SJCRH30 (cell line): ENCODE measurements at places on chromosomes 11 and 22. TPM values are rescaled to one million over a fixed set of nuclear protein-coding genes. Genes with fewer than 3 reads are reported as not detected.
A peak's percentile ranks its signal among the peaks of the same experiment; 100 is the strongest.

HBG2 gene
- total RNA-seq = not detected in 2 replicates

KDM4E gene
- not detected in 2 replicates for total RNA-seq

CARD18 gene
- total RNA-seq = not detected in 2 replicates

DCDC1 gene
- total RNA-seq = 0.08 and 0.12 TPM in 2 replicates

GRCh38 chr11:73242251-73243092 lies 24.4 kb downstream of the P2RY2 start:
- peak; percentile 90 for DNase-seq

- DNase-seq = no peak
Measured at GRCh38 chr22:36578619-36579018, 49.7 kb upstream of the EIF3D start.

GRCh38 chr22:30561402-30562189 lies 12.9 kb downstream of the GAL3ST1 start:
- no peak for DNase-seq

GRCh38 chr11:28951191-28951590 lies 843.0 kb downstream of the METTL15 start:
- DNase-seq = no peak

- DNase-seq = peak; percentile 28
Measured at GRCh38 chr11:13134886-13135285, 125.8 kb downstream of the RASSF10 start.

GRCh38 chr11:107592813-107593212 lies 1.9 kb downstream of the ELMOD1 start:
- DNase-seq = no peak

- DNase-seq = no peak
Measured at GRCh38 chr11:75474240-75474639, 41.2 kb upstream of the KLHL35 start.

DNA sequence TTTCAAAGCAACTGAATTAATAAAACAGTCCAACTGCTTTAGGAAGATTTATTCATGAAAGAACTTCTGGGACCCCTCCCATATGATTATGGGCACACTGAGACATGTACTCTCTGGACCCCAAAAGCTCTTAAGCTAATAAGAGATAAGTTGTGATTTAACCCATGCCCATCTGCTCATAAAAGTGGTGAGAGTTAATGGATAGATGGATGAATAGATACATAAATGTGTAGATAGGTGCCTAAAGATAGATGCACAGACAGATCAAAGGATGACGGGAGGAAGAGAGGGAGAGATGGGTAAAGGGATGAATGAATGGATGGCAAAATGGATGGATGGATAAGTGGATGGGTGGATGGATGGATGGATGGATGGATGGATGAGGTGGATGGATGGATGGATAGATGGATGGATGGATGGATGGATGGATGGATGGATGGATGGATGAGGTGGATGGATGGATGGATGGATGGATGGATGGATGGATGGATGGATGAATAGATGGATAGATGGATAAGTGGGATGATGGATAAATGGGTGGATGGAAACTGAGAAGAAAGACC lies 29.4 kb upstream of the TH start:
- DNase-seq = no peak

GRCh38 chr11:123560006-123560405 lies 94.4 kb downstream of the SCN3B start:
- DNase-seq = peak; percentile 75

DNA sequence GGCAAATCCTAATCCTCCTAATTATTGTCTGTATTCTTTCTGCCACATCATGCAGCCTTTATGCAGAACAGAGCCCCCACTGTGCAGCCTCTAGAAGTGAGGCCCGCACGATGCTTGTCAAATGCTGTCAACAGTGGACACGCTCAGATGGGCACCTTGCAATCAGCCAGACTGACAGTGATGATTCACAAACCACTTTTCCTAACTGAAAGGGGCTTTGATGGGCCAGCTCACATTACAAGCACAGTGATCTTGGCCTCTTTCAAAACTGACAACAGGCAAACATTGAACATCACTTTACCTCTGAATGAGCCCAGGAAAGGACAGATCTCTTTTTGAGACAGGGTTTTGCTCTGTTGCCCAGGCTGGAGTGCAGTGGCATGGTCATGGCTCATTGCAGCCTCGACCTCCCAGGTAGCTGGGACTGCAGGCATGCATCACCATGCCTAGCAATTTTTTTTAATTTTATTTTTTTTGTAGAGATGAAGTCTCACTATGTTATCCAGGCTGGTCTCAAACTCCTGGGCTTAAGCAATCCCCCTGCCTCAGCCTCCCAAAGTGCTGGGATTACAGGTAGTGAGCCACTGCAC lies 18.0 kb upstream of the E2F8 start:
- DNase-seq = no peak

GRCh38 chr22:48653929-48654328 lies 1173.7 kb downstream of the BRD1 start:
- no peak for DNase-seq

DNA sequence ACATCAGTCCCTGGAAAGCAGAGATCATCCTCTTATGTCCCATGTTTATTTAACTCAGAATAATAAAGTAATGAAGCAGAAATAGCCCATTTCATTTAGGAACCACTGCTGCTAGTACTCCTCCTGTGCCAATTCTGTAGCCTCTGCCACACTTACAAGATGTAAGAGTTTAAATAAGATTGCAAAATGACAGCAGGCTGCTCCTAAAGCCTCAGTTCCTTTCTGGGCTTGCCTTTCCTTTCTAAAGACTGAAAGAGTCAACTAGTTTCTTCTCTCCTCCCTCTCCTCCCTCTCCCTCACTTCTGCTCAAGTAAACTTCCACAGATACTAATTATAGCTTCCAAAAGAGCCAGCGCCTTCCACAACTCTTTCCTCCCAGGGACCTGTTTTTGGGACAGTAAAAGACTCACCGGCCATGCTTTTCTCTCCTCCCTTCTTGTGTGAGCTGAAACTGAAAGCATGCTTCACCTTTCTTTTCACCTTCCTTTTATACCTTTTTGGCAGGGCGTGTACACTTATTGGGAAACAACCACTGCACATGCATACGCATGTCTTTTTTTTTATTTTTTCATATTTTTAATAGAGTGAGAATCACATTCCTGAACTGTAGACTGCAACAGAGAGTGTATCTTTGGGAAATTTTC lies 26.1 kb upstream of the CARD16 start:
- no peak for DNase-seq

- DNase-seq = no peak
Measured at GRCh38 chr11:102411142-102411541, 41.4 kb downstream of the TMEM123 start.

- DNase-seq = no peak
Measured at GRCh38 chr22:44642096-44642644, 59.8 kb upstream of the PRR5 start.

DNA sequence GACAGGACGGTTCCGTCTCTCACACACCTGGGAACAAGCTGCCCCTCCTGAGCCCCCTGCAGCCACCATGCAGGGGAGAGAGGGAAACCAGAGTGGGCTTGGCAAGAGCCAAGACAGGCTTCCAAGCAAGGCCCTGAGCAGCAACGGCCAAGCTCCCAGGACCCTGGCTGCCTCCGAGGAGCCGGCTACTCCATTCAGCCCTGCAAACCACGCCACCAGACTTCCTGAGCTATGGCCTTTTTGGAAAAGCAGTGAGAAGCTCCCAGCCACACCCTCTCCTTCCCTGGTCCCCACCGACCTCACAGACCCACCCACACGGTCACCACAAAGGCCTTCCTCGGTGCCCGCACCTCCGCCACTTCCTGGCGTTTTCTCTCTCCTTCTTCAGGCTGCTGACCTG lies 479.0 kb downstream of the BRD1 start:
- DNase-seq = no peak
